Stimulated activated CD8-positive, alpha-beta memory T cell treated with anti-CD3 and anti-CD28 coated beads, Interleukin-4, amount 100 ng/mL, for 1 hour (primary cell): ENCODE measurements at places on chromosomes 6 and 20.

GRCh38 chr6:18154507-18155149, at the start of gene TPMT:
Gene TPMT (minus strand): TSS chr6:18155077. CDS start chr6:18149127, 5,950 bp downstream.
- DNase-seq = no peak

GRCh38 chr6:119215885-119216590, 133.5 kb downstream of the MAN1A1 start:
- DNase-seq = no peak

- no peak for DNase-seq
These were observed 39.3 kb upstream of the OSTM1 start for GRCh38 chr6:108113557-108114519.

- no peak for DNase-seq
These were observed 88.7 kb downstream of the THBS2 start for GRCh38 chr6:169164986-169165385.

DNA sequence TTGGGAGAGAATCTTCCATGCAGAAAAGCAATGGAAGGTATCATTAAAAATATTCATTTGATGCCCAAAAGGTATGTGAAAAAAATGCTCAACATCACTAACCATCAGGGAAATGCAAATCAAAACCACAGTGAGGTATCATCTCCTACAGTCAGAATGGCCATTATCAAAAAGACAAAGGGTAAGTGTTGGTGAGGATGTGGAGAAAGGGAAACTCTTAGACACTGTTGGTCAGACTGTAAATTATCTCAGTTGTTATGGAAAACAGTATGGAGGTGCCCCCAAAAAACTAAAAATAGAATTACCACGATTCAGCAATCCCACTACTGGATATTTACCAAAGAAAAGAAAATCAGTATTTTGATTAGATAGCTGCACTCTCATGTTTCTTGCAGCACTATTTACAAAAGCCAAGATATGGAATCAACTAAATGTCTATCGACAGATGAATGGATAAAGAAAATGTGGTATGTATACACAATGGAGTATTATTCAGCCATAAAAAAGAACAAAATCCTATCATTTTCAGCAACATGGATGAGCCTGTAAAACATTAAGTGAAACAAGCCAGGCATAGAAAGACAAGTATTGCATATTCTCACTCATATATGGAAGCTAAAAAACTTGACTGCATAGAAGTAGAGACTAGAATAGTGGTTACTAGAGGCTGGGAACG, 84.0 kb downstream of the DTNBP1 start:
- no peak for DNase-seq

DNA sequence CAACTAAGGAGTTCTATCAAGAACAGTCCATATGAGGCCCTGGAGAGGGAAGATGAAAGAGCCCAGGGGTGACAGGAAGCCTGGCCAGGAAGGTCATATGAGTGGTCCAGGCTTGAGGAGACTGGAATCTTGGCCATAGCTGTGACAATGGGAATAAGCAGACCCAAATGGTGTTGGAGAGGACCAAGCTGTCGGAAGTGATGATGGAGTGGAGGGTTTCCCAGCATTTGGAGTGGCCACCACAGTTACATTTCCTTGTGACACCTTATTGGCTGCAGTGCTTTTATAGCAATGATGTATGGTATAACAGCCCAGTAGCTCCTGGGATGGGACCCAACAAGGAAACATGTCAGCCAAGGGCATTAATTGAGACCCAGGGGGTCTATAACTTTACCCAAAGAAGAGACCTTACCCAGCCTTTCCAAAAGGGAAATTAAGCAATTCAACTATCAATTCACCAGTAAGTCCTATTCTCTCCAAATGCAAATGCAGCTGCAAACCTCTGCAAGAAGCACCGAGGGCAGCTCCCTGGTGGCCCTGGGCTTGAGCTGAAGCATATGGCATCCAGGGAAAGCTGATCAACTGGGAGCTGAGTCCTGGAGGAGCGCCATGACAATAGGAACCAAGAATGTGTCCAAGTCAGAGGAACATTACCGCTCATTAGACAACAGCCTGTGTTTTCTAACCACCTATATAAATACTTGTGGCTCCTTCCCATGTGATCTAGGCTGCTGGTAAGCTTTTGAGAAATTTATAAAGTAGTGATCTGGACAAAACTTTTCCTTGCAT, 219.4 kb downstream of the SOD2 start:
- DNase-seq = no peak

GRCh38 chr6:70112716-70113115, 190.2 kb downstream of the COL9A1 start:
- no peak for DNase-seq

DNA sequence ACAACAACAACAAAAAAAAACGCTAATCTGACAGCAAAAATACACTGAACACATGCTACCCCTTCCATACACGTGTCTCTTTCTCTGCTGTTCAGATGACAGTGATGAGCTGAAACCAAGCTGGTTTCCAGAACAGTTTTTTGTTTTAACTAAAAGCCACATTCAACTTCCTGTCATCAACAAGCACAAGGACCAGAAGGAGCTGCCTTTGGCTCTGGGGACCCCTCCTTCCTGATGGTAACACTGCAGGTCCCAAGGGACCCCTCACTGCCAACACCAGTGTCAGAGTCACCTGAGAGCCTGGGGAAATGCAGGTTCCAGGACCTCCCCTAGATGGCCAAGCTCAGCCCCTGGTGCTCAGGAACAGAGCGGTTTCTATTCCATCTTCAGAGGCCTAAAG, 6.0 kb downstream of the CST7 start:
- no peak for DNase-seq

GRCh38 chr6:44256775-44257024, 628 bp downstream of the SLC35B2 start:
- DNase-seq = no peak
